ENCODE measurements at places on chromosomes 1 and 21. TPM values are rescaled to one million over a fixed set of nuclear protein-coding genes. Genes with fewer than 3 reads are reported as not detected.

The DNAJC6 gene
- 1.3 TPM for total RNA-seq

The INKA2 gene
- 1.1 TPM for total RNA-seq

The FCGR3B gene
- total RNA-seq: 1.5 TPM

The MAP3K21 gene
- 18.8 TPM for total RNA-seq

The MIXL1 gene
- not detected for total RNA-seq

The LCE1F gene
- not detected for total RNA-seq

The ARHGAP30 gene
- total RNA-seq: 9.1 TPM

The EIF3I gene
- total RNA-seq: 63.4 TPM

The KPRP gene
- not detected for total RNA-seq

The LRRC71 gene
- not detected for total RNA-seq

The LRRC38 gene
- not detected for total RNA-seq
